Endodermal cell (in vitro differentiated cells): ENCODE measurements at places on chromosomes 5 and 9. TPM values are rescaled to one million over a fixed set of nuclear protein-coding genes. Genes with fewer than 3 reads are reported as not detected.

GRCh38 chr5:172926796-172927195 lies 32.4 kb upstream of the RPL26L1 start:
- no peak overlapping the region for H3K4me3 ChIP-seq
- no peak overlapping the region for H3K27ac ChIP-seq
- H3K27me3 ChIP-seq: no peaks in the 10 kb centered on the region
- H3K4me1 ChIP-seq: no peaks in the 10 kb centered on the region

GRCh38 chr5:35634326-35634725 lies 16.7 kb downstream of the SPEF2 start:
- no peaks in the 10 kb centered on the region for H3K36me3 ChIP-seq
- no peak overlapping the region for H3K27ac ChIP-seq
- DNase-seq: no peak
- no peak overlapping the region for H3K4me3 ChIP-seq
- no peaks in the 10 kb centered on the region for H3K4me1 ChIP-seq
- H3K27me3 ChIP-seq: no peaks in the 10 kb centered on the region

- H3K27me3 ChIP-seq: no peaks in the 10 kb centered on the region
- H3K4me1 ChIP-seq: peaks cover 24% of the 10 kb centered on the region
- no peak overlapping the region for H3K27ac ChIP-seq
- no peak for DNase-seq
Observed at GRCh38 chr5:113235884-113236283, 198.9 kb downstream of the TSSK1B start.

DNA sequence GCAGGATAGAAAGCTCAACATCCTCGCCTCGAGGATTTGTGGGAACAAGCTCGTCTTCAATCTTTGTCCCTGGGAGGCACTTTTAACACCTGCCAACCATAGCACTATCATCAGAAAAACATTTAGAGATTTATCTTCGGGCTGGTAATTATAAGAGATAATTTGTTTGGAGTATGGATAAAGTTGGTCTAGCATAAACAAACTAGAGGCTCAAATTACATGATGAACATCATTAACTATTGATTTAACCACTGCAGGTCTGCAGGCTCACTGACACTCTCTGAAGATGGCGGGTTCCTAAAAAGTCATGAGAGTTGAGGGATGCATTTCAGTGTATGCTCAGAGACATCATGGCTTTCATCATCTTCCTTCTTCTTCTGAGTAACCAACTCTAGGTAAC lies 25.8 kb upstream of the PCA3 start:
- H3K27ac ChIP-seq: no peak overlapping the region
- DNase-seq: no peak
- H3K27me3 ChIP-seq: peaks cover 5% of the 10 kb centered on the region
- peaks cover 5% of the 10 kb centered on the region for H3K4me1 ChIP-seq
- no peaks in the 10 kb centered on the region for H3K36me3 ChIP-seq
- H3K4me3 ChIP-seq: no peak overlapping the region

DNA sequence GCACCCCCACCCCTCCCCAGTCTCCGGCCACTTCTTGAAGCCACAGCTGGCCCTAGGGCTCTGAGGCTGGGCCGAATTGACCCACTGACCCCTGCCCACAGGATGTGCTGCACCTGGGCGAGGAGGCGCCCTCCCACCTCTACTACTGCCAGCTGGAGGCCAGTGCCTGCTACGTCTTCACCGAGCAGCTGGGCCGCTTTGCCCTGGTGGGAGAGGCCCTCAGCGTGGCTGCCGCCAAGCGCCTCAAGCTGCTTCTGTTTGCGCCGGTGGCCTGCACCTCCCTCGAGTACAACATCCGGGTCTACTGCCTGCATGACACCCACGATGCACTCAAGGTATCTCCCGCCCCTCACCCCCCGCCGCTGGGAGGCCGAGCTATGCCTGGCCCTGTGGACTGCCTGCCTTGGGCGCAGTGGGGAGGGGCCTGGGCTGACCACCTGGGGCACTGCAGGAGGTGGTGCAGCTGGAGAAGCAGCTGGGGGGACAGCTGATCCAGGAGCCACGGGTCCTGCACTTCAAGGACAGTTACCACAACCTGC lies 21.3 kb downstream of the HK3 start:
- H3K27ac ChIP-seq: no peak overlapping the region
- H3K27me3 ChIP-seq: no peaks in the 10 kb centered on the region
- no peak for DNase-seq
- no peaks in the 10 kb centered on the region for H3K36me3 ChIP-seq
- H3K4me3 ChIP-seq: no peak overlapping the region
- no peaks in the 10 kb centered on the region for H3K4me1 ChIP-seq

- peaks cover 17% of the 10 kb centered on the region for H3K27me3 ChIP-seq
- no peaks in the 10 kb centered on the region for H3K36me3 ChIP-seq
- no peak overlapping the region for H3K27ac ChIP-seq
- no peak overlapping the region for H3K4me3 ChIP-seq
- H3K4me1 ChIP-seq: peaks cover 6% of the 10 kb centered on the region
Observed at GRCh38 chr5:154493274-154493673, 15.2 kb upstream of the HAND1 start.

DNA sequence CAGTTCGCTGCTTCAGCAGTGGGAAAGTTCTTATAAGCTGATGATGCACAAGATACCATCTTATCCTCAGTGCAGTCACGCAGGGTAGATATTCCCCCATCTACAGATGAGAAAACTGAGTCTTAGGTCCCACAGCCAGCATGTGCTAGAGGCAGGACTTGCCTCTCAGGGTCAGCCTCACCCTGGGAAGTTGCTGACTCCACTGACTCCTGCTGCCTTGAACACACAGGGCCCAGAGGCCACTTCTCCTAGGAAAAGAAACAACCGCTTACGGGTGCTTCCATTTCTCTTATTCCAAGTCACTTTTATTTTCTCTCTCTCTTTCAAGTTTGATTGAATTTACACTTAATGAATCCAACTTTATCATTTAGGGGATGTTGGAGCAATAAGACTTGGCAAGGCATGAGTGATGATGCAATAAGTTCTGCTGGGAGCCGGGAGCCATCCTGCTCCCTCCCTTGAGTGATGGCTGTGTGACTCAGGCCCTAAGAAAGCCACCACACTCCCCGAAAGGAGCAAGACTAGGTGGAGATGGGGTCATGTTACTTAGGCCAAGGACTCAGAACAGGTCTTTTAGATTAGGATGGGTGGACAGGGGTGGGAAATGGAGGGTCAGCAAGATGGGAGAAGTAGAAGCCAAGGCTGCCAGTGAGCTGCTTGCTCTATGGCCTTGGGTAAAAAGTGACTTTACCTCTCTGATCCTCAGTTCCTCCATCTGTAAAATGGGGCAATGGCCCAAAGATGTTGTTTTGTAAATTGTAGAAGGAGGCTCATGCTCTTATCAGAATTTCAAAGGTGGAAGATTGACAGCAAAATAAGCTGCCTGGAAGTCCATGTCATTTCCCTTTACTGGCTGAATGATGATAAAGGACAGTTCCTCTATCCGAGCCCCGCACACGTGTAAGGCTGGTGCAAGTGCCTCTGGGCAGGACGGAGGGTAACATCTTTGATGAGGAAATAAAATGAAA lies 67.4 kb upstream of the ZNF618 start:
- H3K4me1 ChIP-seq: no peaks in the 10 kb centered on the region
- no peak overlapping the region for H3K27ac ChIP-seq
- H3K36me3 ChIP-seq: no peaks in the 10 kb centered on the region
- DNase-seq: no peak
- no peaks in the 10 kb centered on the region for H3K27me3 ChIP-seq
- H3K4me3 ChIP-seq: no peak overlapping the region

GRCh38 chr5:154449786-154450185 lies 4.0 kb downstream of the SAP30L start:
- peaks cover 3% of the 10 kb centered on the region for H3K4me1 ChIP-seq
- no peak overlapping the region for H3K27ac ChIP-seq
- DNase-seq: no peak
- H3K27me3 ChIP-seq: no peaks in the 10 kb centered on the region

Gene PROB1
- 2.4 to 4.8 TPM (median 4.8 TPM) in 3 replicates for total RNA-seq

Gene SPINK4
- total RNA-seq: 1.2 to 1.8 TPM (median 1.4 TPM) in 3 replicates

Gene F2R
- total RNA-seq: 21.3 and 28.5 TPM in 2 replicates

Gene LRRC70
- 1.4 to 2.6 TPM (median 1.6 TPM) in 3 replicates for total RNA-seq
